ENCODE measurements at places on chromosomes 4 and X.

DNA sequence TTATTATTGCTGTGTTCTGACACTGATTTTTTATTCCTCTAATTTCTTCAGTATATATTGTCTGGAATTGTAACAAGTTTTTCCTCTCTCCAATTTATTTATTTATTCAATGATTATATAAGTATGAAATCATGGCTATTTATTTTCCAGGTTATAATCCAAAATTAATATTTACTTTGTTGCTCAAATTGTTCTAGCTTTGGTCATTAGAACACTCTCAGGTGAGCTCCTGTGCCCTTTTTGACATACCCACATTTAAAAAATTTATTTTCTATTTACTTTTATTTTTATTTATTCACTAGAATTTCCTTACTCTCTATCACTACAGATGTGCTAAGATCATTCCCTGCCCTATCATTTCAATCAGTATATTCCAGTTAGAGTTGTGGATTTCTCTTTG, 70.2 kb downstream of the PPP1R2C start:
- no peak overlapping the region for H3K4me3 ChIP-seq
- DNase-seq = no peak
- no peak overlapping the region for H3K27ac ChIP-seq
- H3K36me3 ChIP-seq = no peaks in the 10 kb centered on the region

DNA sequence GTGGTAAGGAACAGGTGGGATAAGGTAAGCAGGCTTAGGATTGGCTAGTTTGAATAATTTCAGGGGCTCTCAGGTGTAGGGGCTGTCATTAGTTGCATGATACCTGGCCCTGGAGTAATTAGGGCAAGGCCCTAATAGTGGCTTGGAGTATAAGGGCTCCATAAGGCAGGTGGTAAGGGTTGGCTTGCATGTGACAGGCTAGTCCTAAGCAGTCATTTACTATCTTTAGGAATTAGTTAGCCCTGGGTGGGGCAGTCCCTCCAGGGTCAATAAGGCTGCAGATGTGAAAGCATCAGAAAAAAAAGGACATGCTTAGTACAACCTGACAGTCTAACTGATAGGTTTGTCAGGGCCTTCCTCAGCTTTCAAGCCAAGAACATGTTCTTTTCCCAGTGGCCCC, 7.8 kb upstream of the TMPRSS11D start:
- DNase-seq = no peak
- H3K27ac ChIP-seq = no peak overlapping the region
- no peaks in the 10 kb centered on the region for H3K4me1 ChIP-seq
- no peaks in the 10 kb centered on the region for H3K36me3 ChIP-seq
- no peak overlapping the region for H3K4me3 ChIP-seq
- H3K27me3 ChIP-seq = no peaks in the 10 kb centered on the region

- H3K36me3 ChIP-seq = no peaks in the 10 kb centered on the region
- no peak overlapping the region for H3K4me3 ChIP-seq
- H3K4me1 ChIP-seq = peaks cover 6% of the 10 kb centered on the region
- no peak for DNase-seq
Measured at GRCh38 chr4:41877020-41877796, 58.0 kb upstream of the TMEM33 start.

DNA sequence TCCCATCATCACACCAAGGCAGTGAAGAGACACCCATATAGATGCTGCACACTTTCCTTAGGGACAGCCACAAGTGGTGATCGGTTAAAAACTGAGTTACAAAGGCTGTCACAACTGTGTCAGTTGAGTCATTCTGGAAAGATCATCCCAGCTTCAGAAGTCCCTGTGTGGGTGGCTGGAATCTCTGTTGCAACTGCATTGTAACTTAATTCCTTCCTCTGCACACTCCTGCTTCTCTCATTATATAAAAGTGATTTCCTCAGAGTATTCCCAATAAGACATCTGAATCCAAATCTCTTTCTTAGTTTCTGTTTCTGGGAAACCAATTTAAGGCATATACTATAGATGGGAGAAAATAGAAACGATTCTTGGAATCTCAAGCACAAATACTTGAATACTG, 88.1 kb downstream of the FSTL5 start:
- no peaks in the 10 kb centered on the region for H3K27me3 ChIP-seq
- no peaks in the 10 kb centered on the region for H3K4me1 ChIP-seq
- no peak overlapping the region for H3K4me3 ChIP-seq
- H3K36me3 ChIP-seq = no peaks in the 10 kb centered on the region
- no peak for DNase-seq
- H3K27ac ChIP-seq = no peak overlapping the region
